Amniotic stem cell (primary cell): ENCODE measurements at places on chromosomes 6 and 20.
A peak's percentile ranks its signal among the peaks of the same experiment; 100 is the strongest.

GRCh38 chr6:117547688-117548621, 54.4 kb downstream of the GOPC start:
- DNase-seq = no peak

GRCh38 chr6:148144917-148145521, 197.6 kb upstream of the SASH1 start:
- DNase-seq = no peak

DNA sequence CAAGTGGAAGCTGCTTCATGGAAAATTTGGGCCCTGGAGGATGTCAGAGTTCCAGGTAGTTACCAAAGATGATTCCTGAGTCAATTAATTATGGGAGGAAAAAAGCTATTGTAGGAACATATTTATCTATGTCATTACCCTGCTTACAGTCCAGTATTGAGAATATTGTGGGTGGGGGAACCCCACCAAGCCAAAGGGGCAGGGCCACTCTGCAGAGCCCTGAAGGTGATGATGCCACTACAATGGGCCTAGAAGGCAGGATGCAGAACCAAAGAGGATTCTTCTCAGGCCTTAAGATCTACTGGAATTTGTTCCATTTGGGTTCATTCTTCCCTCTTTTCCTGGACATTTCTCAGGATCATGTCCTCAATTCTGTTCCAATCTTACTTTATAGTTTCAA, 375.2 kb upstream of the MARCKS start:
- DNase-seq = no peak

- DNase-seq = no peak
Measured at GRCh38 chr20:10790013-10790412, 116.2 kb upstream of the JAG1 start.

DNA sequence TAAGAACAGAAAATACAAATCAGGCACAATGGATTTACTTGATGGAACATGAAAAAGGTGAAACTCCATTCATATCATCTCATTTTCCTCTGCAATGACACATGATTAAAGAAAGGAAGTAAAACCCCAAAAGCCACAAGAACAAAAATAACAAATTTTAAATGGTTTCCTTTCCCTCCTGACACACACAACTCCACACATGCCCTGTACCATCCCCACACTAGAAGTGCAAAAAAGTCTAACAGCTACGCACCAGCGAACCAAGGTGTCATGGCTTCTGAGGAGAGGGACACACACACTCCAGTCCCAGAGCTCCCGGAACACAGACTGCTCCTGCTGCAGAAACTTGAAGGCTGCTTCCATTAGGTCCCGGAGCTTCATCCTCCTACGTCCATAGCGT, 25.3 kb downstream of the MDN1 start:
- DNase-seq = no peak

- no peak for DNase-seq
Measured at GRCh38 chr20:11845340-11845739, 72.4 kb upstream of the BTBD3 start.

- DNase-seq = no peak
Measured at GRCh38 chr6:105243487-105243886, 63.7 kb upstream of the POPDC3 start.

DNA sequence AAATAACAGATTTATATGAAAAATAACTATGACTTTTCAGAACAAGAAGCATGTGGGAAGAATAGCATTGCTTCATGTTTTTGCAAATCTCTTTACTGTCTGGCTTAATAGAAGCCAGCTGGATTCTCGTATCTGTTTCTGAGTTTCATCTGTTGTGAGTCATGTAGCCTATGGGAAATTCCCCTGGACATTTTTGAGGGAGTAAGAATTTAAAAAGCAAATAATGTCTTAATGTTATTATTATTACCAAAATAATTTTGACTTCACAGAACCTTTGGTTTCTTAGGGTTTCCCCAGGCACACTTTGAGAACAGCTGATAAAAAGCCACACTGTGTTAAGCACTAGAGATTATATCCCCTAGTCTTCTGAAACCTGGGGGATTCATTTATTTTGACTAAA, 75.8 kb downstream of the SYCP2L start:
- DNase-seq = peak; percentile 80

DNA sequence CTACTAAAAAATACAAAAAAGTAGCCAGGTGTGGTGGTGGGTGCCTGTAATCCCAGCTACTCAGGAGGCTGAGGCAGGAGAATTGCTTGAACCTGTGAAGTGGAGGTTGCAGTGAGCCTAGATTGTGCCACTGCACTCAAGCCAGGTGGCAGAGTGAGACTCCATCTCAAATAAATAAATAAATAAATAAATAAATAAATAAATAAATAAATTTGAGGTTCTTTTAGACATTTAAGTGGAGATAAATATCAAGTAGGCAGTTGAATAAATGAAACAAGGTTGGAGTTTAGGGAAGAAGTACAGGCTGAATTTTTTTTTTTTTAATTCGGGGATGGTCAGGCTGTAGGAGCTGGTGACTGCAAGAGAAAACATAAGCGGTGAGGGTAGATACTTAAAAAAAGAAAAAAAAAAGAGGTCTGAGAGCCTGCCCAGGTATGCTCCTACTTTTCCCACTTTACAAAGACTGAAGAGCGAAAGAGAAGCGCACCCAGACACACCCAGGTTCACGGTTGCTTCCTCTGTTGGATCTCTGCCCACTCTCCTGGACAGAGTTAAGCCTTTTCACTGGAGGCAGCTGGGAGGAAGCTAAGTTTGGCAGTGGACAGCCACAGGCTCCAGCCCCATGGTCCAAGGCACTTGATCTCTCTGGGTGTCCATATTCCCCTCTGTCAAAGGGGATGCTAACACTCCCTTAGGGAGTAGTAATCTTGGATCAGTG, 100.9 kb upstream of the PRDM1 start:
- DNase-seq = no peak

DNA sequence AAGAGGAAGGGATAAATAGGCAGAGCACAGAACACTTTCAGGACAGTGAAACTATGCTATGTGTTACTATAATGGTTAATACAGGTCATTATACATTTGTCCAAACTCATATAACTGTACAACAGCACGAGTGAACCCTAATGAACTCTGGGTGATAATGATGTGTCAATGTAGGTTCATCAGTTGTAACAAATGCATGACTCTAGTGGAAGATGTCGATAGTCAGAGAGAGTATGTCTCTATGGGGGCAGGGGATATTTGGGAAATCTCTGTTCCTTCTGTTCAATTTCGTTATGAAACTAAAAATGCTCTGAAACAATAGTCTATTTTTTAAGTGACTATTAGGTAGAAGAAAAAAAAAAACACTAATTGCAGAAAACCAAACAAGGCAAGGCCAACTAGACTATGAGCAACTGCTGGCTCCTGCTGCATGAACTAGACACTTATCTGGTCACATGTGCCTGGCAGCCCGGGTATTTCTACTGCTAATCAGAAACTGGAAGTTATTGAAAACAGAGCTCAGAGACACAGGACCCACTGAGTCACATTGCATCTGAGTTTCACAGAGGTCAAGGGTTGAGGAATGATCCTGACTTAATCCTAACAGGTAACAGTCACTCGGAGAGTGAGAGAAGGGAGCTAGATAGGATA, 97.9 kb downstream of the ISM1 start:
- DNase-seq = no peak

GRCh38 chr6:133704371-133704770, 184.5 kb upstream of the TCF21 start:
- DNase-seq = no peak

GRCh38 chr6:23413327-23414050, 712.5 kb upstream of the NRSN1 start:
- no peak for DNase-seq

DNA sequence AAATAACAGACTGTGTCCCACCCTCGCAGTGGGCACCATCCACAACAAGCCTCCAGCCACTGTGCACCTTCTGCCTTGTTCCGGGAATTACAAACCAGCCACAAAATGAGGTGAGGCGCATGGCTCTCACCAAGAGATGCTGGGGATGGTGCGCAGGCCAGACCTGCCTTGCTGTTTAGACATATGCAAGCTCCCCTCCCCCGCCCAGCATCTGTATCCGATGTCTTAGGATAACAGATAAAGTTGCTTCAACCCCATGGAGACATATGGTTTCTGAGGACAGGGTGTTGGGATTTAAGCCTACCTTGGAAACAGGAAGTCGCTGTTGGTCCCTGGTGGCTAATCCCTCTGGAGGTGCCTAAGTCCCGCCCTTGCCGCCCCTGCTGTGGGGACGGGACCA, 50.4 kb upstream of the MPC1 start:
- DNase-seq = no peak

GRCh38 chr6:105786890-105787655, 299.1 kb upstream of the PRDM1 start:
- DNase-seq = no peak

DNA sequence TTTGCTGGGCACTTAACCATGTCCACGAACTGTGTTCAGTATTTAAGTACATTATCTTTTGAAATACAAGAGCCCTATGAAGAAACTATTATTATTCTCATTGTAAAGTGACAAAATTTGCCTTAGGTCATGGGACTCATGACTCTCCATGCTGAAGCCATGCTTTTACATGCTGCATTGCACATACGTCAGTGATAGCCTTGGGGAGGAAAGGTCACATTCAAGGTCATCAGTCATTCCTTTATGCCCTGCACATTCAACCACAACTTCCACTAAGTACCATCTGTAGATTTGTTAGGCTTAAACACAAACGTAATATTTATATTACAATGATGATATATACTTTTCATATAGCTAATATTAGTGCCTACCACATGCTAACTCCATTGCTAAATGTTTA, 292.7 kb downstream of the TBC1D7 start:
- DNase-seq = no peak

- DNase-seq = no peak
Measured at GRCh38 chr6:145137425-145137824, 597.9 kb downstream of the EPM2A start.

- DNase-seq = no peak
Measured at GRCh38 chr20:38859070-38859690, 53.7 kb downstream of the PPP1R16B start.

DNA sequence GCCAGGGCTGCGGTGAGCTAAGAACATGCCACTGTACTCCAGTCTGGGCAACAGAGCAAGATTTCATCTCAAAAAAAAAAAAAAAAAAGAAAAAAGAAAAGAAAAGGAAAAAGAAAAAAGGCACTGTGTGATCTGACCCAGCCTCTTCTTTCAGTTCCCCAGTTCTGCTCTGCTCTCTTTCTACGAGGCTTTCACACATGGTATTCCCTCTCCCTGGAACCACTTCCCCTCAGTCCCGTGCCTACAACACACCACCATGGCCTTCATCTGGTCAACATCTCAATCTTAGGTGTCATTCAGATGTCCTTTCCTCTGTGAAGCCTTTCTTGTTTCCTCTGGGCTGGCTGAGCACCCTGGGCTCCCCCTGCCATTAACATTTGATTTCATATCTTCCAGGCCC, 2.3 kb upstream of the DSN1 start:
- DNase-seq = no peak

GRCh38 chr6:51972659-51973058, 114.8 kb downstream of the PKHD1 start:
- no peak for DNase-seq

DNA sequence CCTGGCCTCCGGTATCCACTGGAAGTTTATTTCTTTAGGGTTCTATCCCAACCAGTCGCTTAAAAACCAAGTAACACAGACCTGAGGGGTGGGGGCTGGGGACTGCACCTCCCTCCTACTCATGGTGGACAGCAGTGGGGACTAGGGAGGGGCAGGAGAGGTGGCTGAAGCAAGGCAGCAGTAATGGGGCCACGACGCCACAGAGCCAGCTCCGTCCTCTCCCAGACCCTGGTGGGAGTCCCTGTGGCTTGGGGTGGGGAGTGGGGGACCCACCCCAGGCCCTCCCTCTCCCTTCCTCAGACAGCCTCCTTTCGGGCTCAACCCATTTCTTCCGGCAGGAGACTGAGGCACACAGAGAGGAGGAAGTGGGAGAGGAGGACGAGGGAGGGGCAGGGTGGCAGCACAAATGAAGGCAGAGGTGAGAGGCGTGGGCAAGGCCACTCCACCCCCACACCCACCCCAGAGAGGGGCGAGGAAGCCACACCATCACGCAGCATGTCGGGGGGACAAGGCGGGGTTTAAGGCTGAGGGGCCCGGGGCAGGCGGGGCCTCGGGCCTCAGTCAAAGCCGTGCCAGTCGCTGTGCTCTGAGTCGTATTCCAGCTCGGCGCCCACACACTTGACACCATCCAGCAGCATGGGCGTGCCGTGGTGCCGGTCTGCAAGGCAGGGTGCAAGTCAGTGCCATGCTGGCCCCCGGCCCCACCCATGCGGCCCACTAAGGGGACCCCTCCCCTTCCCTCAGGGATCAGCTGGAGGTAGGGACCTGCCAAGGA, 13.9 kb downstream of the ADISSP start:
- DNase-seq = no peak

- DNase-seq = no peak
Measured at GRCh38 chr6:81909981-81910900, 157.8 kb upstream of the TENT5A start.

- DNase-seq = no peak
Measured at GRCh38 chr6:128161263-128161662, 260.4 kb upstream of the THEMIS start.

DNA sequence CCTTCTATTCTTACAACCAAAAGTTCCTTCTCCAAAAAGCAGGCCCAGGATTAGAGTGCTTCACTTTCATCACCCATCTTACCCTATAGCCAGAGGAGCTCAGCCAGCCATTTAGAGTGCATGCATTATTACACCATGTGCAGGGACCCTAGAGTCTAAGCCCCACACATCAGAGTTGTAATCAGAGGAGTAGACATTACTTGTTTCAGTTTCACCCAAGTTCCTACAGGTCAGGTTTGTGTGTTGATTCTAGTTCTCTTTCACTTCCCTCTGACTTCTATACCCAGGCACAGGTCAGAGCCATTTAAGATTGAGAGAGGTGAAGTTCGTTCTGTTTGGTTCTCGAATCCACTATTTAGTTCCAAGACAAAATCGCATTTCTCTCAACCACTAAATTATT, 16.3 kb upstream of the ARFGEF3 start:
- DNase-seq = no peak

DNA sequence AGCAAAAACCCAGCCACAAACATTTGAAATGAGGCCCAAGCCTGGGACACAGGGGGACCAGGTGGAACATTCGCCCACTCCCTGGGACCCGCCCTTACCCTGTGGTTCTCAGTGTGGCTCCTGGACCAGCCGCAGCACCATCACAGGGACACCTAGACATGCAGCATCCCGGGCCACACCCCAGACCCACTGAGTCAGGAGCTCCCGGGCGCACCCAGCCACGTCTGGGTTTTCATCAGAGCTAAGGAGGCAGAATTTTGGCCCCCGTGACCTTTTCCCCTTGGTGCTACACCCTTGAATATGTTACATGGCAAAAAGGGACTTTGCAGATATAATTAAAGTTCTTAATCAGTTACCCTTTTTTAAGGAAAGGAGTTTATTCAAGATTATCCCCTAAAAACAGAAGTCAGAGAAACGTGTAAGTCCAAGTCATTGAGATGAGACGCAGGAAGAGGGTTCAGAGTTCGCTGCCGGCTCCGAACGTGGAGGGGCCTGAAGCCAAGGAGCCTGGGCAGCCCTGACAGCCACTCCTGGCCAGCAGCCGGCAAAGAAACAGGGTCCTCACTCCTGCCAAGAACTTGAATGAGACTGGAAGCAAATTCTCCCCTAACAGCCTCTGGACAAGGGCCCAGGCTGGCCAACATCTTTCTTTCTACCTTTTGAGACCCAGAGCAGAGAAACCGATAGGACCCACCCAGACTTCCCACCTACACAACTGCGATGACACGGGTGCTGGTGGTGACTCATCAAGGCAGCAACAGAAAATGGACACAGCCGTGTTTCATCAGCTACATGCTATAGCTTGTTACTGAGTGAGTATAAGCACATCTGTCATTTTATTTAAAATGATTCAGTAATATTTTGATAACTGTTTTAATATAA, 25.3 kb downstream of the BFSP1 start:
- DNase-seq = no peak

GRCh38 chr6:30646450-30647241, at the start of gene C6orf136:
C6orf136 (plus strand) TSS chr6:30647133; CDS start chr6:30647232, 99 bp downstream.
- peak; percentile 74 for DNase-seq
